Umbilical cord (tissue), 2 donors: ENCODE measurements at places on chromosomes 5 and 9. TPM values are rescaled to one million over a fixed set of nuclear protein-coding genes. Genes with fewer than 3 reads are reported as not detected.

The RAB3C gene
- total RNA-seq, result 4.6 TPM

The TRMO gene
- total RNA-seq, result 37.1 TPM

The LURAP1L gene
- total RNA-seq, result 30.8 TPM

The UNC13B gene
- 12.0 TPM for total RNA-seq

The NTNG2 gene
- total RNA-seq, result 3.9 TPM

The ESM1 gene
- 13.7 TPM for total RNA-seq

The SMARCA2 gene
- 99.2 TPM for total RNA-seq

The AMBP gene
- total RNA-seq, result not detected

The TMEM215 gene
- total RNA-seq, result 3.1 TPM

The CAMK4 gene
- total RNA-seq, result 12.0 TPM

The SPATA31A3 gene
- 2.2 TPM for total RNA-seq

The GRM6 gene
- 0.96 TPM for total RNA-seq

The IFNA21 gene
- 18.5 TPM for total RNA-seq

DNA sequence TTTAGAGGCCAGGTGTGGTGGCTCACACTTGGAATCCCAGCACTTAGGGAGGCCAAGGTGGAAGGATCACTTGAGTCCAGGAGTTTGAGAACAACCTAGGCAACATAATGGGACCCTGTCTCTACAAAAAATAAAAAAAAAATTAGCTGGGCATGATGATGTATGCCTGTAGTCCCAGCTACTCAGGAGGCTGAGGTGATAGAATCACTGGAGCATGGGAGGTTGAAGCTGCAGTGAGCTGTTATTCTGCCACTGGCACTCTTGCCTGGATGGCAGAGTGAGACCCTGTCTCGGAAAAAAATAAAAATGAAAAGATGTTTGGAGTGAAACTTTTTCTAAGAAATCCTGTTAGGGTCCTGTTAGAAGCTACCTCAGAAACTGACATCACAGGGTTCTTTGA is 24.2 kb downstream of the OCLN start:
- no peak for DNase-seq

DNA sequence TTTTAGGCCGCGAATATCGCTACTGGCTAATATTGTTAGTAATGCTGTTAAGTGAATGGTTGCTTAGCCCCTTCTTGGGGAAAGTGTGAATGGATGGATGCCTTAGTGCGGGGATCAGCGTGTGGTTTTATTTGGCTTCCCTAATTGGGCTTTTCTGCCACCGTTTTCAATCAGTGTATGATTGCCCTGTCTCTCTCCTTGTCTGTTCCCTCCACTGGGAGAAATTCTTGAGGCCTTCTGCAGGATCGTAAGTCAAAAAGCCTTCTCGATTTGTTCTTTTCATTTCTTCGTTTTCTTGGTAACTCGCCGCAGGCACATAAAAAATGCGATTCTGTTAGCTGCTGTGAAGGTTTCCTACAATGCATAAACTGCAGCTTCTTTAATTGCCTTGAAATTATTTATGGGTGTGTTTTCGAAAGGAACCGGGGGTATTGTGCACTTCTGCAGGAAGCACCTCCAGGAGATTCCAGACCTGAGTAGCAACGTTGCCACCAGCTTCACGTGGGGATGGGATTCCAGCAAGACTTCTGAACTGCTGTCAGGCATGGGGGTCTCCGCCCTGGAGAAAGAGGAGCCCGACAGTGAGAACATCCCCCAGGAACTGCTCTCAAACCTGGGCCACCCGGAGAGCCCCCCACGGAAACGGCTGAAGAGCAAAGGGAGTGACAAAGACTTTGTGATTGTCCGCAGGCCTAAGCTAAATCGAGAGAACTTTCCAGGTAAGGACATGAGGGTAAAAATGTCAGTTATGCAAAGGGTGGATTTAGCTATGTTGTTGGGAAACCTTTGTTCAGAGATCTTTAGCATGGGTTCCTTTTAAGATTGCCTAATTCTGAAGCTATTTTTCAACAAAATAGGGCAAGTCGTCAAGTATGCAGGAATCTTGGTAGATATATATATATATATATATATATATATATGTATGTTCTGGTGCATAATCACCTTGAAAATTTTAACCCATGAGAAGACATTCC is 700 bp downstream of the SKP2 start:
- DNase-seq, result no peak

GRCh38 chr5:96870094-96871026 is 5.9 kb upstream of the ERAP2 start:
- no peak for DNase-seq

- no peak for DNase-seq
Observed at GRCh38 chr9:137333016-137333671, 31.1 kb upstream of the NRARP start.

GRCh38 chr9:81874931-81875330 is 53.3 kb upstream of the SPATA31D4 start:
- DNase-seq, result peak; percentile 33

GRCh38 chr9:36140086-36141084 is 3.9 kb downstream of the GLIPR2 start:
- DNase-seq, result no peak

DNA sequence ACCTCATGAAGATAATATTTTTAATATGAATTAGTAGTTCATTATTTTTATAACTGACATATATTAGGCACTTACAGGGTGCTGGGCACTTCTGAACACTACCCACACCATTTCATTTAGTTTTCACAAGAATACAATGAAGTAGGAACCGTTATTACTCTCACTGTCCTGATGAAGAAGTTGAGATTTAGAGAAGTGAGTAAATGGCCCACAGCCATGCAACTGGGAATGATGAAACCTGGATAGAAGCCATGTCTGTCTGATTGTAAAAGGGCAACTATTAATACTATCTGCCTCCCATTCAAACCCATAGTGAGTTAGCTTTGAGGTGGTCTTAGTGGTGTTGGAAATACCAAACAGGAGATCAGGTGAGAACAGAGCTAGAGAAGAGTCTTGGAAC is 29.6 kb upstream of the OTULINL start:
- DNase-seq, result peak; percentile 11

- DNase-seq, result peak; percentile 47
Observed at GRCh38 chr5:10607023-10607665, 43.3 kb downstream of the ANKRD33B start.

GRCh38 chr5:117681431-117682254 is 1107.0 kb upstream of the SEMA6A start:
- DNase-seq, result no peak

DNA sequence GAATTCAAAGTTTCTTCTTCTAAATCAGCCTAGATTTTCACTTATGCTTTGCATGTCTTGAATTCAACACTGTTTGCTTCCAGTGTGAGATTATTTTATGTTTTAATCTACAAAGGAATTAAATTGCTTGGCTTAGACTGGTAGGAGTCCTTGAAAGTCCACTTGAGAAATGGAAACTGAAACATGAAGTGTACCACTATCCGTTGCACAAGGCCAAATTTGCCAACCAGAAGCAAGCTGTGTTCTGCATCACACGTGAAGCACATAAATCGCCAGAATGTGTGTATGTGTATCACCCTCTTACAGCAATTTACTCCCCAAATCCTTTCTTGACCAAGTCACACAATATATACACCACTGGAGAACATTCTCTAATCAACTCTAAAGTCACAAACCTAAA is 10.3 kb downstream of the SEMA6A start:
- DNase-seq, result no peak

DNA sequence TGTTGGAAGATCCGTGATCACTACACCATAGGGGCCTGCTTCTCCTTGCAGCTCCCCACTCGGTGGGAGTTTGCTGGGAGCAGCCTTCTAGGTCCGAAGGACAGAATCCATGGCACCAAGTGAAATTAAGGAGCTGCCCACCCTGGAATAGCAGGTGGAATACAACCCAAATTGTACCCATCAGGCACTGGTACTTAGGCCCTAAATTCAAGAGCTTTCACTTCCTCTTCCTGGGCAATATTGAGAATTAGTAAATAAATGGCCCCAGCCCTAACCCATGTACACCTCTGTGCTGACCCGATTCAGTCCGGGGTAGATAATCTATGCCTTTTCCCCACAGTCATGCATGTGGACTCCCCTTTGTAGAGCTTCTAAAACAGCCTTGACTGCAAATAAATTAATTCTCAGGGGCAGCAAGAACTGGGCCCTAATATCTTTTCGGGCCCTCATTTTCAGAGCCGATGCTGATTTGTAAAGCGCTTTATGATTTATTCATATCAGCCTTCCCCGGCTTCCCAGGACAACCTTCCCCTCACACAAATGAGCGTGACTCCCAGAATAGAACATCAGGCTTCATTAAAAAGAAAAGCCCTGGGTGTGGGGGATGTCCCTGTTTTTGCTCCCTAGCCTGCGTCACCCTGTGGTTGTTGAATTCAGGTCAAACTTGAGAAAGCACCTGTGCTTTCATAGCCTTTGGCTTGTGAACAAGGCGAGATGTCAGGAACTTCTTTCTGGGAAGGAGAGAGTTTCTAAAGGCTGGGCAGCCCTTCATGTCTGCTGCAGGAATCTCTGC is 126.1 kb upstream of the TBC1D2 start:
- no peak for DNase-seq

- no peak for DNase-seq
Observed at GRCh38 chr9:85516455-85516854, 225.3 kb downstream of the AGTPBP1 start.

DNA sequence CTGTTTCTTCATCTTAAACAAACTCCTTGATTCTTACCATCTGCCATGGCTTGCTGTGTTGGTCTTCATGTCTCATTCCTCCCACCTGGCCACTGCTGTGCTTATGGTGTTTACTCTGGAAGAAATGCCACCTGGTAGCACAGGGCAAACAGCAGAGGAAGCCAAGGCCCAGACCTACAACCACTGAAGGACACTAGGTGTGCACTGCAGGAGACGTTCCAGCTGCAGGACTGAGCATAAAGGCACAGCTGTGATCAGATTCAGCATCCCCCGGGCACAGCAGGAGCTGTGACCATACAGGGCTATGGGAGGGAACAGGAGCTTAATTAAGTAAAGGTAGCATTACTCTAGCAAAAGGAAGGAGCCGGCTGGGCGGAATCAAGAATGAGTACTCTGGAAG is 12.6 kb upstream of the GNAQ start:
- DNase-seq, result no peak

DNA sequence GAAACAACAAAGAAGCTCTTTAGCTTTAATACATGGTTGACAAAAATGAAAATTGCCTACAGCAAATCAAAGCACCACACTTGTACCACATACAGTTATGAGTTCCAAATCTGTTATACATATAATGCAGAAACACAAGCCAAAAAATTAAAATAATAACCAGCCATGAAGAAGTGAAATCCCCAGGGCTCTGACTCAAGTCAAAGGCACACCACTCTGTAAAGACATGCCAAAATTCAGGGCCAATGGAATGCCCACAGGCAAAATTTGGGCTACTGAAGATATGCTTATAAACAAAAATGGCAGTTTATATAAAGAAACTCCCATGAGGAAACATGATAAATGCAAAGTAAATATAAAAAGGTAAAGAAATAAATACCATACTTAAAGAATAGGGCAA is 29.0 kb downstream of the THBS4 start:
- DNase-seq, result no peak

- no peak for DNase-seq
Observed at GRCh38 chr5:150304481-150305081, 1.9 kb upstream of the ARSI start.

DNA sequence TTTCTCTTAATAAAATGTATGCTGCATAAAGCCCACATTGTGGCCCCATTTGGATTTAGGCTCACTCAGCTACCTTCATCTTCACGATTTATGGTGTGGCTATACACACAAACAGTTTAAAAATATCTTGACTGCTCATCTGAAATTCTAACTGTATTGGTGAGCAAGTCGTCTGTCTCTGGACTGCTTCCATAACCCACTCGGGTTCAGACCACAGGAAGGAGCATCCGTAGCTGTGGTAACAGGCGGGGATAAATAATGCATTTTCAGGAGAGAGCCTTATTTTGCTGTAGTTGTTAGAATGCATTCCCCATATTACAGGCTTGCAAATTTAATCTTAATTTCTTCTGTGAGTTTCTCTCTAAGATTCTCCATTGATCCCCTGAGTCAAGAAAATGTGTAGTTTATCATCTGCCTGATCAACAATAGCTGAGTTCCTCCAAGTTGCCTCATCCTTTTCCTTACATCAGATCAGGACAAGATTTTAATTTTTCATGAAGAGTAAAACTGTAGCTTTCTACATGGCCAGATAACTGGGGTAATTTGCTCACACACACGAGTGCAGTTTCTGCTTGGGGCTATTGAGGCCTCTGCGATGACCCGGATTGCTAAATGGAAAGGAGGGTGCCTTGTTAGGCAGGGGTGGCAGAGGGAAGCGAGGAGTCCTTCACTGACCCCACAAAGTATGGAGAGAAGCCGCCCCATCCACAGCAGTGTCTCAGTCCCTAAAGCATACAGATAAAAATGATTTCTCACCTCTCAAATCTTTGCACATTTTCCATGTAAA is 133.9 kb downstream of the FSTL4 start:
- no peak for DNase-seq

- peak; percentile 90 for DNase-seq
Observed at GRCh38 chr9:13139641-13140171, 139.8 kb downstream of the MPDZ start.

- no peak for DNase-seq
Observed at GRCh38 chr9:81589819-81590218, 99.5 kb downstream of the TLE1 start.

- DNase-seq, result peak; percentile 7
Observed at GRCh38 chr5:111367115-111367514, 142.9 kb downstream of the CAMK4 start.

- peak; percentile 67 for DNase-seq
Observed at GRCh38 chr5:145854651-145855258, 18.1 kb downstream of the GRXCR2 start.

- DNase-seq, result no peak
Observed at GRCh38 chr5:155136216-155136850, 122.8 kb downstream of the KIF4B start.

DNA sequence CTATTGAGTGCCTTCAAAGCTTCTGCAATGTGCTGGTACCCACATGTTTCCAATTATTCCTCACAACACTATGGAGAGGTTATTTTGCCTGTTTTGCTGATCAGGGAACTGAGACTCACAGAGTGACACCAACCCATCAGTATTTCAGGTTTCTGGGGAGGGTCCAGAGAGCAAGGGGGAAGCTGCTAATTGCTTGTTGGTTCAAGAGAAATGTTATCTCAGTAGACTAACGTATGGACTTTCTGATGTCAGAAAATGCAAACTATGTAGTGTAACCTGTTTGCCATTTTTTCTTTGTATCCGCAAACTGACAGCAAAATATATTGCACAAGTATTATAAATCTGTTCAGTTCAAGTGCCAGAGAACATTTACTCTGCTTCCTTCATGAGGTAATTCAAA is 108.3 kb upstream of the MSX2 start:
- peak; percentile 71 for DNase-seq

- DNase-seq, result no peak
Observed at GRCh38 chr9:70861376-70861775, 260.0 kb downstream of the TRPM3 start.
